ENCODE measurements at places on chromosomes 11 and 22.

GRCh38 chr11:43574949-43575912, 105.3 kb upstream of the HSD17B12 start:
- no peak for DNase-seq

GRCh38 chr22:41976961-41977566, 7.8 kb downstream of the SEPTIN3 start:
- no peak for DNase-seq

DNA sequence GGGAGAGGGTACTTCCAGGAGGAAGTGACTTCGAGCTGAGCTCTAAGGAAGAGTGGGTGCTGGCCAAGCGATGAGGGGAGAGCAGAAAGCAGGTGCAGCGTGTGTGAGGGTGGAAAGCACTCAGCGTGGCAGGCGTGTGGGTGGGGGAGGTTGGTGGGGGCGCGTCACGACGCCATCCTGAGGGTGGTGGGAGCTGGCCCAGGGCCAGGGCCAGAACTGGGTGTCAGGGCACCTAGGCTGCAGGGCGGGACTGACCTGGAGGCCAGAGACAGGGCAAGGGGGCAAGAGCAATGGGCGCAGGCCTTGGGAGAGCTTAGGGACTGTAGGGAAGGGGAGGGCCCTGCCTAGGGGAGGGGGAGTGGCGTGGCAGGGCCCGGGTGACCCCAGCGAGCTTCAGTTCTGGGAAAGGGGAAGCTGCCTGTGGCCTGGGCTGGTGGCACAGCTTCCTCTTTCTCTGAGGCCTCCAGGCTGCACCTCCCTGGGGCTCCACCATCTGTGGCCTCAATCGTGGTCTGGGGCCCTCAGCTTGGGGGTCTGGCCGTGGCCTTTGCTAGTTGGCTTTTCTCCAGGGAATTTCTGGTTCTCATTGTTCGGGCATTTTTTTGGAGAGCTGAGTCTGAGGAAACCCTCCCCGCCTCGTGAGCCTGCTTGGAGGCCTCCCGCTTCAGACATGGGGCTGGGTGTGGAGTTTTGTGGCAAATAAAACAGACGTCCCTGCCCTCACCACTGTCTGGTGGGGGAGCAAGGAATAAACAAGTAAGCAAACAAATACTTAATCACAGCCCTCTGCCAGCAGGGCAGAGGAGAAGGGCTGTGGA, 8.9 kb downstream of the RELT start:
- DNase-seq: no peak

DNA sequence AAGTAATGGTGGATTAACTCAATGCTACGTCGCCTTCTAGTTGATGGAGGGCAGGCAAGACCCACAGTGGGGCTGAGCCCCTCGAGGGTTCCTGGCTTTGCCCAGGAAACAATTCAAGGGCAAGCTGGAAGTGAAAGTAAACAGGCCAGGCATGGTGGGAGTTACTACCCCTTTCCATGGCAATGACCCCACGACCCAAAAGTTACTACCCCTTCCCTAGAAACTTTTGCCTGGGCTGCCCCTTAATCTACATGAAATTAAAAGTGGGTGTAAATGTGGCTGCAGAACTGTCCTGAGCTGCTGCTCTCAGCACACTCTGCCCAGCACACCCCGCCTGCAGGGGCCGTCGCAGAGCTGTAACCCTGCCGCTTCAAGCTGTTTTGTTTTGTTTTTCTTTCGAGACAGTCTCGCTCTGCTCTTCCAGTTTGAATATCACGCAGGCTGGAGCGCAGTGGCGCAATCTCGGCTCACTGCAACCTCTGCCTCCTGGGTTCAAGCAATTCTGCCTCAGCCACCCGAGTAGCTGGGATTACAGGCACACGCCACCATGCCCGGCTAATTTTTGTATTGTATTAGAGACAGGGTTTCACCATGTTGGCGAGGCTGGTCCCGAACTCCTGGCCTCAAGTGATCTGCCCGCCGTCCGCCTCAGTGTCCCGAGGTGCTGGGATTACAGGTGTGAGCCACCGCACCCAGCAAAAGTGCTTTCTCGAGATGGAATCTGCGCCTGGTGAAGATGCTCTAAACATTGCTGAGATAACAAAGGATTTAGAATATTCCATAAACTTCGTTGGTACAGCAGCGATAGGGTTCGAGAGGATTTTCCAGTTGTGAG, 5.9 kb upstream of the RNH1 start:
- DNase-seq: no peak

DNA sequence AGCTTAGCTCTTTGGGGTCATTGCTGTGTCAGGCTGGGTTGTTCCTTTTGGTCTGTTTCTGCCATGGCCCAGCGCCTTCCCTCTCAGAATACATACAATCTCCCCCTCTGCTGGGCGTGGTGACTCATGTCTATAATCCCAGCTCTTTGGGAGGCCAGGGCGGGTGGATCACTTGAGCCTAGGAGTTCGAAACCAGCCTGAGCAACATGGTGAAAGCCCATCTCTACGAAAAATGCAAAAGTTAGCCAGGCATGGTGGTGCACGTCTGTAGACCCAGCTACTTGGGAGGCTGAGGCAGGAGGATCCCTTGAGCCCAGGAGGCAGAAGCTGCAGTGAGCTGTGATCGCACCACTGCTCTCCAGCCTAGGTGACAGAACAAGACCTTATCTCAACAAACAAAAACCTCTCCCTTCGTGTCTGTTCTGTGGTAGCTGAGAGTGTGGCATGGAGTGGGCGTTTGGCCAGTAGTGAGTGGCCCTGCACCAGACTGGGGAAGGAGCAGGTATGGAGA, 46.7 kb upstream of the RAB1B start:
- DNase-seq: no peak

- no peak for DNase-seq
These were observed 20.4 kb downstream of the FCHSD2 start for GRCh38 chr11:73121692-73122091.

DNA sequence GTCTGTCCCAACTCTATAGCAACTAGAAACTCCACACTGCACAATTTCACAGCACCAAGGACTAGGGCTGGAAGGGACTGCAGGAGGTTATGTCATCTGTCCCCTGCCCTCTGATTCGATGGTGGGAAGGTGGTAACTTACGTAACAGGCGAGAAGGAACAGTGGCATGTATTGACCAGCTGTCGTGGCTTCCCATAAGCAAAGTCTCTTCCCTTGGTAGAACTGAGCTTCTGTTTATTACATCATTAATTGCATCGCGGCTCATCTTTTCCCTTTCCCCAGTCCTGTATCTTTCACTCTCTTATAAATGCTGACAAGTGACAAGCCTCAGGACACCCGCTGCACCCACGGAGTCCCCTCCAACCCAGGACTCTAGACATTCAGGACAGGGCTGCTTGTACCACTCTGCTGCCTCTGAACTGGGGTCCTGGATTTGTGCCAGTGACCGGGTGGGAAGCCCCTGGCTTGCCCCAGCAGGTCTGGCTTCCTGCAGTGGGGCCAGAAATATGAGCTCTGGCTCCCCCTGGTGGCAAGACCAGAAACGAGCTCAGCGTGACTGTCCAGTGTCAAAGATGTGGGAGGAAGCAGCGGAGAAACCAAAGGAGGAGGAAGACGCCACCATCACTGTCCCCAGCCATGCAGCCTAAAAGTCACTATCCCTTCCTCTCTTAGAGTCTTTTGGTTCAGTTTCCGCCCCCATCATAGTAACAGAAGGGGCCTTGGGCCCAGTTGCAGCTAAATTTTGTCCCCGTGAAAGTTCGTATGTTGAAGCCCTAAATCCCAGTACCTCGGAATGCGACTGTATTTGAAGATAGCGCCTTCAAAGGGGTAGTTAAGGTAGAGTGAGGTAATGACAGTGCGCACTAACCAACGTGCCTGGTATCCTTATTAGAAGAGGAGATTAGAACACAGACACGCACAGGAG, 84.5 kb downstream of the ISX start:
- peak; percentile 25 for DNase-seq

DNA sequence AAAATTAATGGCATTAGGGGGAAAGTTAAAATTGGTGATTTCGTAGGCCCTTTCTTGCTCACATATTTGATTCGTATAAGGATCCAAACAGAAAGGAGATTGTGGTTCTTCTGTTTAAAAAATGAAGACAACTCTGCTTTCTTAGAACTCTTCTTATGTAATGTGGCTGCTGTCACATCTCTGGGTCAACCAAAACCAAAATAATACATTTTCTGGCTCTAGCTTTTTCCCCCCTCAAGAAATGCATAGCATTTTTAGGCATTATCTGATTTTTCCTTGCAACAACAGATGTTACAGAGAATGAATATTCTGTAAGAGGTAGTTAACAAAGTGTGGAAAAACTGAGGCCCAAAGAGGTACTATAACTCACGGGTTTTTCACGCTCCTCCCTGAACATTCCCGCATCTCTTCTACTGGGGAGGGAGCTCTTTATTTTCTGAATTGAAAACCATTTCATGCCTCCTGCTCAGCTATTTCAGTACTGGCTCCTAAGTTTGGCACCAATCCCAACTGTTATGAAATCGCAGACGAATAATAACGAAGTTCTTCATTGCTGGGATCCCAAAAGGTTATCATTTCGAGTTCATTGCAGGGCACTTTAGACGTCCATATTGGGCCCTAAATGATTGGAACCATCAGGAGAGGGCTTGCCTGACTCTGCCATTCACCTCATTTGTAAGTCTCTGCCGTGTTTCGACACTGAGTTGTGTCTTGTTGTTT, 17.1 kb downstream of the GRAP2 start:
- DNase-seq: no peak

GRCh38 chr22:25334162-25334490, 114.7 kb downstream of the CRYBB2 start:
- no peak for DNase-seq

- DNase-seq: peak; percentile 62
These were observed 24.4 kb downstream of the RTN4R start for GRCh38 chr22:20243537-20244249.

DNA sequence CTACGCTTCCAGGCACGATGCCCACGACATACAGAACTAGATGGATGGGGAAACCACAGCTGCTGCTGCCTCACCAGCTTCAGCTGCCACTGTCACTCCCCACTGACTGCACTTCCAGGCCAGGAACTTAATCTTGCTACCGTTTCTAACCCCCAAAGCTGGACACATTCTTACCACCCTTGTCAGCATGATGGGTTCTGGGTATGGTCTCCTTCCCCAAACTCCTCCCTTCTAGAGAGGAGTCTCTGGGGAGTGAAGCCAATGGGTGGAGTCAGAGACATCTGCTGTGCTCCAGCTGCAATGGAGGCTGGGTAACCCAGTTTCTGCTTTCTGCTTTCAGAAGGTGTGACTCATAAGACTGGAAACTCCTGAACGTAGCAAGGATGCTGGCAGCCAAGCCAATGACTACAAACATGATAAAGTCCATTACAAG, 87.0 kb upstream of the THY1 start:
- DNase-seq: no peak

DNA sequence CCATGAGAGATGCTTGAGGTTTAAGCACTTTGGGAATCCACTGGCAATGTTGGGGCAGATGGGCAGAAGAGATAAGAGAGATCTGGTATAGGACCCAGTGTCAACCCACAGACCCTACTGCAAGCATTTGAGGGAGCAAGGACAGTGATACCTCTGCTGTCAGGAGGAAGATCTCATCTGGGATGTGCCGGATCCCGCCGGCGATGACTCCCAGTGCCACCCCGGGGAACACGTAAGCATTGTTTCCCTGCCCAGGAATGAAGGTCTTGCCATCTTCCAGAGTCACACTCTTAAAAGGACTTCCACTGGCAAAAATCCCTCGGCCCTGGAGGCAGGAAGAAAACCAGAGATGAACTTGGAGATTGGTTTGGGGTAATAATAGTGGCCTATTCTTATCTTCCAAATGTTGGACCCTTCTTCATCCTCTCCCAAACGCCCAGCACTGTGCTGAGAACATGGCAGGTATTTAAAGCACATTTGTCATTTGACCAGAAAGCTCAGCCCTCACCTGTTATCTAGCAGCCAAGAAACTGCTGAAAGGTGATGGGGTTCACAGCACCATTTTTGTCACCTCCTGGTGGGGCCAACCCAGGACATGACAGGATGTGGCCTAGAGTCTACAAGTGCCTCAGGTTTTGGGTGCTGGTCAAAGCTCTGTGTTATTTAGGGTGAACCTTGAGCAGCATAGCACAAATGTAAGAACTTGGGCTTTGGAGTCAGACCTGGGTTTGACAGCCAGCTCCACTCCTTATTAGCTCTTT, 71.7 kb downstream of the CCDC81 start:
- DNase-seq: no peak

DNA sequence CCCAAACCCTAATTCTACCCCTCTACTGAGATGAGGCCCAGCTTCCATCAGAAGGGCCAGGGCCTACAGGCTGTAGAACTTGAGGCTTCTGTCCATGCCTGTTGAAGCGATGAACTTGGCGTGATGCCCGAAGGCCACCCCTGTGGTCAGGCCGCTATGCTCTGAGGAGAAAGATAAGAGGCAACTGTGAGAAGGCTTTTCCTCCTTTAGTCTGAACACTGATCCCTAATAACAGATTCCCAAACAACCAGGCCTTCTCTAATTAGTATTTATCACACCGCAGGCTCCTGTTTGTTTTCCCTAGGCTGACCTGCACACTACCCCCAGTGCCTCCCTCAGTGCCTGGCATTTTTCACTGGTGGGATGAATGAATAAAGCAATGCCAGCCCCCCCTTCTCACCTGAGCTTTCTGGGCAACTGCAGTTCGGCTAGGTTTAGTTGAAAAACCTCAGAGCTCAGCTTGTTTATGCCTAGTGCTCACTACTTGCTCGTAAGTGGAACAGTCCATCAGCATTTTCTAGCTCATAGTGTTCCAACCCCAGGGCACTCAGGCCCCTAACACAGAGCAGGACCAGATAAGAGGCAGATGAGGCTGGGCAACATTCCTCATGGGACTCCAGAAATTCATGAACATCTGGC, 15.2 kb downstream of the PRPF19 start:
- no peak for DNase-seq

DNA sequence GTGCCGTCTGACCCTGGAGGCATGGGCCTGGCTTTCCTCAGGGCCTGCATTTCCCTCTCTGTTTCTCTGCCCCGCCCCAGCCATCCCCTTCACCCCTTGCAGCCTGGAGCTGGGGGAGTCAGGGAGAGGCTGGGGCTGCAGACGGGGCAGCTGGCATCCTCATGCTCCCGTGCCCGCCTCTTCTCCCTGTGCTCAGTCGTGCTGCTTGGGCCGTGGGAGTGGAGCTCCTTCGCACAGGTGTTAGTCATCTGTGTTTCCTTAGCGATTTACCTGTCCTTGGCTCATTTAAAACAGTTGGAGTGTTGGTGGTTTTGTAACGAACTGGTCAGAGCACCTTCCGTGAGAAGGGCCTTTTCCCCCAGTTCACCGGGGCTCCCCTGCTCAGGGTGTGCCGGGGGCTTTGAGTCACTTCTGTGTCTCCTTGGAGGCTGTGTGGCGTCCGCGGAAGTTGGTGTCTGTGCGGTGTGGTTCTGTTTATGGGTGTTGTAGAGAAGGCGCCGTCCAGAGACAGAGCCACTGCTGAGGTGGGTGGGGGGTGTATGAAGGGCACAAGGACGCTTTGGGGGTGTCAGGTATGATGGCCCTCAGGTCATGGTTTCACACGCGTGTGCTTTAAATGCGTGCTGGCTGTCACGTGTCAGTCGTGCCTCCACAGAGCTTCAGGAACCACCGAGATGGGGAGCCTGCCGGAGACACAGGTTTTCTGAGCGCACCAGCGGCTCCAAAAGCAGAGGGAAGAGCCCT, 19.5 kb downstream of the BRSK2 start:
- no peak for DNase-seq

DNA sequence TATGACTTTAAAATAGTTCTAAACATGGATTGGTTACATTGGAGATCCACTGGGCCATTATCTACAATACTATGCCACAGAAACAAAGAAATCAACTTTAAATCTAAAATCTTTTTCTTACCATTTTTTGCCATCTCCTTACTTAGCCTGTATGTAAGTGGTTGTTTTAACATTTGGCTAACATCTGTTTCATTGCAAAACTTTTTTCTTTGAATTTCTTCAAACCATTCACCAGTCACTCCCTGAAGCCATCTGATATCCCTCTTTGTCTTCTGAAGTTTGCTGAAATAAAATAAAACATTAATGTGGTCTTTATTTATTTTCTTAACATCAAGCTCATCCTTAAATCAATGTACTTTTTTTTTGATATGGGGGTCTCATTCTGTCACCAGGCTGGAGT, 43.3 kb upstream of the POGLUT3 start:
- no peak for DNase-seq

All from activated effector memory CD4-positive, alpha-beta T cell treated with Interleukin-2 at 50 U/mL for 16 hours (primary cell).